ENCODE measurements at places on chromosomes 7 and 10. TPM values are rescaled to one million over a fixed set of nuclear protein-coding genes. Genes with fewer than 3 reads are reported as not detected.

DNA sequence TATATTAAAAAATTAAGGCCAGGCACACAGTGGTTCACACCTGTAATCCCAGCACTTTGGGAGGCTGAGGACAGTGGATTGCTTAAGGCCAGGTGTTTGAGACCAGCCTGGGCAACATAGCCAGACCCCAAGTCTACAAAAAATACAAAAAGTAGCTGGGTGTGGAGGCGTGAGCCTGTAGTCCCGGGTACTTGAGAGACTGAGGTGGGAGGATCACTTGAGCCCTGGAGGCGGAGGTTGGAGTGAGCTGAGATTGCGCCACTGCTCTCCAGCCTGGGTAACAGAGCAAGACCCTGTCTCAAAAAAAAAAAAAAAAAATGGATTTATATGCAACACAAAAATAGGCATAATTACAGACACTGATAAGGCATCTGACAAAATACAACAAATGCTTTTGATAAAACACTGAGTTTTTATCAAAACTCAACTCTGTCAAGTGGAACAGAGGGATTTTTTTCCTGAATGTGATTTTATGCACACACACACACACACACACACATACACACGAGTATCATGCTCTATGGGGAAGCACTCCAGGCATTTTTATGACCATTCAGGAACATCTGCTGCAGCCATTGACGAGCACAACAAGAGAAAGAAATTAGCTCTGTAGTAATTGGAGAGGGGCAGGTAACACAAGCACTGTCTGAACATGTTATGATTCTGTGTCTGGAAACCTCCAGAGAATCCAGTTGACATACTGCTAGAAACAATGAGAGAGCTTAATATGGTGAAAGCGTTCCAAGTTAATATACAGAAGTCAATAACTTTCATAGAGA, 193.1 kb downstream of the WDR37 start:
- no peak for DNase-seq

DNA sequence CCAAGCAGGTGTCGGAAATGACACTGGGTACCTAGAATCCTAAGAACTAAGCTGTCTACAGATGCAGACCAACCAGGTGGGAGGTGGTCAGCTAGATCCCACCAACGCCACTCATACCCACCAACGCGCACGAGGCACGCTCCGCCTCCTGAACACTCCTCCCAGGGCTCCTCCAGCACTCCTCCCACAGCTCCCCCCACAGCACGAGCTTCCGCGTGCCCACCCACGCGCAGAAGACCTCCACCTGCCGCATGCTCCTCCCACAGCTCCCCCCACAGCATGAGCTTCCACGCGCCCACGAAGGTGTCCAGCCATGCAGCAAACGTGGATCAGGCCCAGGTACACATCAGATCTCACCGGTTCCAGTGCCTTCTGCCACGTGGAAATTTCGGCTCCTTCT, 196.0 kb downstream of the MAD1L1 start:
- DNase-seq: peak; percentile 11

DNA sequence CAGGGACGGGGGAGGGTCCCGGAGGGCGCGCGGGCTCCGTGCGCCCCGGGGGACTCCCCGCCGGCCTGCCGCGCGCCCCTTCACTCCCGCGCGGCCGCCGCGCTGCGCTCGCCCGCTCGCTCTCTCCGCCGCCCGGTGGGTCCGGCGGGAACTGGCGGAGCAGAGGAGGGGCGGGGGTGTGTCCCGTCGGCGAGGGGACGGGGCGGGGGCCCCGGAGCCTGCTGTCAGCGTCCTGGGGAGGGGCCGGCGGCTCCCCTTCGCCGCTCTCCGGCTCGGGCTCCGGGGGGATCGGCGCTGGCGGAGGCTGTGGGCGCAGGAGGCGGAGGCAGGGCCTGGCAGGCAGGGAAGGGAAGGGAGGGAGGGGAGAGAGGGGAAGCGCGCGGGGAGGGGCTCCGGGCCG, at the start of gene SH3PXD2A:
Gene SH3PXD2A, minus strand, starts transcription at position 153 of the 400 bp plus-strand sequence. CDS start 310 bp downstream, outside the sequence.
- peak; percentile 64 for DNase-seq

DNA sequence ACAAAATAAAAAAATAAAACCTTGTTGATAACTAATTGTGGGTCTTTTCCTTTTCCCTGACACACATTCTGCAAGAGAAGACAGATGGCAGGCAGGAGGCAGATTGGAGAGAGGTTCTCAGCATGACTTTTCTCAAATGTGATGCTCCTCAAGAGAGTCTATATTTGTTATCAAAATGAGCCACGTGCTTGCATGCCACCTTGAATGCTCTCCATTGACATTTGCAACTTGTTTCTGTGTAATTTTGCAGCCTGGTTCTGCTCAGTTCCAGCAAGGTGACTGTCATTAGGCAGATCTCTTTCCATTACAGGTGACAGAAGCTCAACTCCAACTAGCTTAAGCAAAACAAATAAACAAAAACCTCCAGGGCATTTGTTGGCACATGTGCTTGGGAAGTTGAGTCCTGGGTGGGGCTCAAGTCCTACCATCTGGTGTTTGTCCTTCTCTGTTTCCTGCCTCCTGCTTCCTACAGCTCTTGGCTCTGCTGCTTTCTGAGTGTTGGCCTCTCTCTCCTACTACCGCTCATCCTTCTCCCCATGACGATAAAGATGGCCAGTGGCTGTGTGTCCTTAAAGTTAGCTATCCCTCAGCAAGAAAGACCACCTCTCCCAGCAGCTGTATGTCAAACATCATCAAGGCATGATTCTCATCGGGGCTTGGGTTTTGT, 56.7 kb downstream of the GRK5 start:
- DNase-seq: no peak

DNA sequence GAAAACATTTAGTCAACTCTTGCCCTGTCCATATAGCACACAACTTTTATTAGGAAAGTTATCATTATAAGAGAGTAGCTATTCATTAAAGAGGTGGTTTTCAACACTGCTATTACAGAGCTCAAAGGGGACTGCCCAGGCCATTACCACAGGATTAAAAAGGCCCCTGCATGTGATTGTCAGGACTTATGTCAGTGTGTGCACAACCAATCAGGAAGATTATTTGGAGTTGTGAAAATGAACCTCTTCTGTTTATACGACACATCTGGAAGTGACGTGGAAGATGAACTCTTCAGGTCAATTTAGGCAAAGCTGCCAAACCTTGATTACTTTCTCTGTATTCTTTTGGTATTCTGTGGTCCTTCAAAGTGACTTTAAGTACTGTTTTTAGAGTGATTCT, 14.7 kb downstream of the CCNY start:
- DNase-seq: no peak

- DNase-seq: no peak
Observed at GRCh38 chr7:7306231-7306630, 123.9 kb downstream of the C1GALT1 start.

- no peak for DNase-seq
Observed at GRCh38 chr10:114957673-114958072, 19.7 kb downstream of the TRUB1 start.

DNA sequence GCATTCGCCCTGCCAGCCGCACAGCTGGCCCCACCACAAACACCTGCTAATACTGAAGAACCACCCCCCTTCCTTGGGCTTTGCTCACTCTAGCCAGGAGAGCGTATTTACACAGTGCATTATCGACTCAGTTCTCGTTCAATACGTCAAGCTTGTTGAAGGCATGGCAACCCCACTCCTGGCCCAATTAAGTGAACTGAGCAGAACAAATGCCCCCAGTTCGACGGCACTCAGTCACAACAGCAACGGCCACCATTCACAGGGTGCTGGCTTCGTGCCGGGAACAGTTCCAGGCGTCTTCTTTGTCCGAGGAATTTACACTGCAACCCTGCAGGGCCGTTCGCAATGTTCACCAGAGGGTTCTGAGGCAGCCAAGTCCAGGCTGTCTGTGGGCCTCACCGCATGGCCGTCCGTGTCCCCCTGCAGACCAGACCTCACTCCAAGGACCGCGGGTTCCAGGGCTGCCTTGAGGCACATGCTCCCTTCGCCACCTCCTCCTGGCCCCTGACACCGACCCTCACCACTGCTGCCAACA, 175.3 kb downstream of the DIP2C start:
- DNase-seq: no peak

Gene TDRD1
- total RNA-seq: 0.77 TPM

Gene SLC18A2
- total RNA-seq: 0.47 TPM

Gene PTPN20
- 9.7 TPM for total RNA-seq

Gene NRAP
- 290 TPM for total RNA-seq

Data from left cardiac atrium (tissue), 4 donors.